ENCODE measurements at places on chromosomes 16 and 17.

DNA sequence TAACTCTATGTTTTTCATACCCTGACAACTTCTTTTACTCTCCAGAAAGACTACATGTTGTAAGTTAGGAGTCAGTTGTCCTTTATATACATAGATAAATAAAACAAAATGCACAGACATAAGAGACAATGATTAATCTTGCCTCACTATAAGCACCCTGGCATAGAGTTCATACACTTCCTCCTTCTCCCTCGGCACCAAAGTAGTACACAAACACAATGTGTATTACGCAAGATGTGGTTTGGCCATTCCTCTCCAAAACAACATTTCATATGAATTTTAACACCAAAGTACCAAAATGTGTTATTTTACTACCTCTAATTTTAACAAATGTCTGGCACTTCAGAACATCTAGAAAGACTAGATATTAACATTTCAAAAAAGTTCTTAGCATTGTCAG is 17.2 kb upstream of the SLFN11 start:
- no peak for DNase-seq

GRCh38 chr16:78607465-78607864 is 508.0 kb downstream of the WWOX start:
- DNase-seq, result no peak

DNA sequence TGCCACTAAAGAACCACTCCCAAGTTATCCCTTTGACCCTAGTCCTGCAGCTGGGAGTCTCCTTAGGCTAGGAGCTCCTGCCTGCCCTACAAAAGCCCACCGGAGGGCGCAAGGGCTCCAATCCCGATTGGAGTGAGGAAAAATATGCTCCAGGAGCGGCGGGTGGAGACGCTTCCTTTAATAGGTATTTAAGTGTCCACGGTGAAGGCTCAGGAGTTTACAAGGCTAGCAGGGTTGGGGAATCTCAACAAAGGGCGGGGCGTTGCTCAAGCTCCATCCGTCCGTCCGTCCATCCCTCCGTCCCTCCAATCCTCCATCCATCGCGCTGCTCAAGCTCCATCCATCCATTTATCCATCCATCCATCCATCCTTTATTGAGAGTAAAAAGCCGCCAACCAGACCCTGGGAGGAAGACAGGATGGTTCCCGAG is 556 bp upstream of the SPNS1 start:
- DNase-seq, result peak; percentile 74

GRCh38 chr16:88309174-88309907 is 73.4 kb upstream of the ZNF469 start:
- DNase-seq, result no peak

DNA sequence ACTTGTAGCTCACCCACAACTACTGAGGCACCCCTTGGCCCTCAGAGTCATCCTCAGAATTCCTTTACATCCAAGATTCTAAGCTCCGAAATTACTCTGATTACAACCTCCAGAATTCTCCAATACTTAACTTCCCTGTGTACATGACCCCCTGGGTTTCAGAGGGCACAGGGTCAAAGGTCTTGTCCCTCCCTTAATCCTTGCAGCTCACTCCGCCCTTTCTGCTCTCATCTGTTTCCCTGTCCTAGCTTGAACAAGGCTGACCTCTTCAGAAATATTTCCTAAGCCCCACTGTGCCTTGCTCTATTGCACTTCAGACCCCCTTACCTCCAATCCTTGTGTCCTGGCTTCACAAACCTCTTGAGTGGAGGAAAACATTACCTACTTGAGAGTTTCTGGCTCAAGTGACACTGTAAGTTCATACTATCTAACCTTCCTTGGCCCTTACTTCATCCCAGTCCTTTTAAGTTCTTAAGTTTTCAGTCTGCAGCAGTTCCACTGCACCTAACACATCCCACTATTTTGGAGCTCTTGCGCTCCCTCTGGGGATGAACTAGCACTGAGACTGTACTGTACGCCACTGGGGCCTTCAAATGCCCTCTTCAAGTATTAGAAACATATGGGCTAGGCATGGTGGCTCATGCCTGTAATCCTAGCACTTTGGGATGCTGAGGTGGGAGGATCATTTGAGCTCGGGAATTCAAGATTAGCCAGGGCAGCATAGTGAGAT is 6.2 kb downstream of the N4BP1 start:
- no peak for DNase-seq

GRCh38 chr17:17151541-17151940 is 54.6 kb downstream of the PLD6 start:
- DNase-seq, result no peak

GRCh38 chr16:75627851-75628250 is 4.8 kb upstream of the ADAT1 start:
- no peak for DNase-seq

DNA sequence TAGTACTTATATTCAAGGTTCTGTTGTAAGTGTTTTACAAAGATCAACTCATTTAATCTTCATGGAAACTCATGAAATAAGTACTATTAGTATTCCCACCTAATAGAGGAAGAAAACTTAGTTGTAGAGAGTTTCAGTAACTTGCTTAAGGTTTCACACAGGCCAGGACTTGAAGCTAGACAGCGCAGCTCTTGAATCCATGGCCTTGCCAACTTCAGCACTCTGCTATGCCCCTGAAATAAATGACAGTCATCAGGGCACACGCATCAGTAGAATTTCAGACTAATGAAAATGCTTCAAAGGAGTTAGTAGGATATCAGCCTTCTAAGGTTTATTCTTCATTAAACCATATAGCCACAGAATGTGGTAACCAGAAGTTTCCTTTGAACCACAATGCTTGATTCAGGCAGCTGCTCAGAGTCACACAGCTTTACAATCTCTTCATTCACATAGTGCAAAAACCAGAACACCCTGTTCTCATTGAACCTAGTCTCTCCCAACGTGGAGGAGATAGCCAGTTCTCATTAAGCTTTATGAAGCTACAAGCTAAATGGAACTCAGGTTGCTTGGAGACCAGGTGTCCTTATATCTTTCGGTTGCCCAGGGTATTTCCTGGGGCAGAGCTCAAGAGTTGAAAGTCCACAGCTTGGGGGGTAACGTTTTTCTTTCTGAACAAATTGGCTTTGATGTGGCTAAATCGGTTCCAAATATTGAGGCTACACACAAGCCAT is 39.7 kb downstream of the KCNJ2 start:
- DNase-seq, result no peak

Data from hepatic stellate cell (primary cell).